ENCODE measurements at places on chromosomes 12 and 14.
A peak's percentile ranks its signal among the peaks of the same experiment; 100 is the strongest.

- DNase-seq, result no peak
Measured at GRCh38 chr12:2011643-2012607, 7.7 kb upstream of the DCP1B start.

GRCh38 chr12:69342421-69342820, 5.8 kb upstream of the LYZ start:
- DNase-seq, result no peak

DNA sequence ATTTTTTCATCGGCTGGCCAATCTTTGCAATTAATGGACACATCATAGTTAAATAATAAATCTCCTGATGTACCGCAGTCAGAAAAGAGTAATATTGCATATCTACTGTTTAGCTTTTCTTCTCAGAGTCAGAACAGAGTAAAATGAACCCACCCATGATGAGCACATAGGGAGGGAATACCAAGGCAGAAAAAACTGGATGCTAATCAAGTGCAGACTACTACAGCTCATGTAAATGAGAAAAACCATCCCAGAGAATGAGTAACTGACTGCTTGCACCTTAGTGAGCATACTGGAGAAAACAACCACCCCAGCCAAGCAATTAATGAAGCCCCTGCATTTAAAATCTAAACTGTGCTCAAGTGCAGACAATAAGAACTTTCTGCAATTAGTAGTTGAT, 483.7 kb downstream of the MDGA2 start:
- DNase-seq, result no peak

GRCh38 chr14:23828616-23829015, 125.0 kb upstream of the DHRS4 start:
- DNase-seq, result no peak

GRCh38 chr12:91074154-91074709, 16.4 kb upstream of the KERA start:
- no peak for DNase-seq

- no peak for DNase-seq
Measured at GRCh38 chr12:988646-989045, 2.4 kb upstream of the ERC1 start.

DNA sequence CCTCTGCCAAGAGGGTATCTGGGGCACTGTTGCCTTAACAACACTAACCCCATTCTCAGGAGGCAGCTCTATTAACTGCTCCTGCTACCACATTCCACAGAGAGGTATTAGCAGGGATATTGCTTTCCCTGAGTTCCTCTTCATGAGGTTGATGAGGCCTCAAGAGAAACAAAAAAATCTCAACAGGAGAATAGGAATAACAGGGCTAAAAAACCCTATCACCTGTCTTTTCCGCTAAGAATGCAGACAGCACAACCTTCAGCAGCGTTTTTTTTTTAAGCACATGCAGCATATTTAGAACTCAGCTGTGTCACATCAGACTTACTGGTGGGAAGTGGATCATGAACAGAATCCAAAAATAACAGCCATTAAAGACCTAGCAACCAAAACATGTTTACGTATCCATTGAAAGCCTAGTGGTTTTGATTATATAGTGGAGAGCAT, 29.2 kb downstream of the ATF7 start:
- DNase-seq, result no peak

- DNase-seq, result peak; percentile 6
Measured at GRCh38 chr12:105279460-105280056, 43.6 kb upstream of the APPL2 start.

- DNase-seq, result no peak
Measured at GRCh38 chr12:123860377-123860776, 98.3 kb downstream of the DNAH10 start.

DNA sequence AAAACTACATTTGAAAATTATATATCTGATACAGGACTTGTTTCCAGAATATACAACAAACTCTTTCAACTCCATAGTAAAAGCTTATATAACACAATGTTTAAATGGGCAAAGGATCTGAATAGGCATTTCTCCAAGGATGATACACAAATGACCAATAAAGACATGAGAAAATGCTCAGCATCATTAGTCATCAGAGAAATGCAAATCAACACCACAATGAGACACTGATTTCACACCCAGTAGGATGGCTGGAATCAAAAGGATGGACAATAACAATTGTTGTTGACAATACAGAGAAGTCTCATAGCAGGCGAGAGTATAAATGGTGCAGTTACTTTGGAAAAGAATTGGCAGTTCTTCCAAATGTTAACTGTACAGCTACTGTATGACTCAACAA, 394.9 kb downstream of the BCL11B start:
- DNase-seq, result no peak

GRCh38 chr12:75850721-75851462, 180.7 kb downstream of the PHLDA1 start:
- no peak for DNase-seq

- no peak for DNase-seq
Measured at GRCh38 chr12:22399464-22400180, 65.1 kb upstream of the ST8SIA1 start.

DNA sequence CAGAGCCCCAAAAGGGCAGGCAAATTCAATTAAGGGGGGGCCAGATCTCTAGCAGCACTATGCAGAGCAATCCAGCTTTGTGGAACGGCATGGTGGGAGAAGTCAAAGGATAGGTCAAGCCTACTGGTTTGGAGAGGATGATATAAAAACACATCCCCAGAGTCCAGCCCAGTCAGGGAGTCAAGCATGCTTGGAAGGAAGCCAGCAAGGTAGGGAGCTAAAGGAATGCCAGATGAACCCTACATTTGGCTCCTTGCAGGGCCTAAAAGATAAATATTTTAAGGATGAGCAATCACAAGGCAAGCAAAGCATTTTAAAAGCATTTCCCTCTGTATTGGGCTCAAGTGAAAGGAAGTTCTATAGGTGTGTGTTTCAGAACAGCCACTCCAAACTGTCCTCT, 21.4 kb downstream of the KCTD10 start:
- no peak for DNase-seq

DNA sequence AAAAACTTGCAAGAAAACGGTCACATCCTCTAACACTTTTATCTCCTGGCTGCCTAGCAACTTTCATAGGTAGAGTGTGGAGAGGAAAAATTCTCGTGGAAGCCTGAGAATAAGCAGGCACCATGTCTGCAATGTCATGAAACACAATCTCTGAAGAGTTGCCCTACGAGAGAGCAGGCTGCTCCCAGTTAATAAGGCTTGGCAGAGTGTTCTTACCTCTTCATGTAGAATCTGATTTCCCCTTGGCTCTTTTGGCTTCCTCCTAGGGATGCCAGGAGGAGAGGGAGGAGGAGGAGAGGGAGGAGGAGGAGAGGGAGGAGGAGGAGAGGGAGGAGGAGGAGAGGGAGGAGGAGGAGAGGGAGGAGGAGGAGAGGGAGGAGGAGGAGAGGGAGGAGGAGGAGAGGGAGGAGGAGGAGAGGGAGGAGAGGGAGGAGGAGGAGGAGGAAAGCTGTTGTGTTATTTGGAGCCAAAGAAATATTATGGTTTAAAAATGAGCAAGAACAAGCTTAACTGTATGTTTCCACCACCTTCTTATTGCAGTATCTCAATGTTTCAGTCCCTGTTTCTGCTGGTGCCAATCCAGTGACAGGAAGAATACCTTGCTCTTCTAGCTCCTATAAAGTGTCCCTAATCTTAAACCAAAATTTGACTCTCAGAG, 52.9 kb downstream of the EGLN3 start:
- DNase-seq, result no peak

DNA sequence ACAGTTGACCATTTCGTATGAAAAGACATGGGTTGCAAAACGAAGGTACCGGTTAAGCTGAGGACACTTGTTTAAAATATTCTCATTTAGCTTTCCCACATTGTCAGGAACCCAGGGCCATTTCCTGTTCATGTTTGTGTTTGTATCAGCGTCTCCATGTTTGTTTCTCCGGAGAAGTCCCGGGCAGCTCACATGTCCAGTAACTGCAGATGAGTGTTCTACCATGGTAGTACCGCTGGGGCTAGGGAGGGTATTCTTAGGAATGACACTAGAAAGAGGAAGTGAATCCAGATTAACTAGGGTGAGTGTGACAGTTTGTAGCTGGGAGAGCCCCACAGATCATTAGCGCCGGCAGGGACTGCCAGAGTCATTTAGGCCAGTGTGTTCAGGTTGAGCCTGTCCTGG, 50.0 kb upstream of the EVL start:
- DNase-seq, result no peak

- no peak for DNase-seq
Measured at GRCh38 chr14:60175255-60175902, 10.2 kb upstream of the DHRS7 start.

- peak; percentile 20 for DNase-seq
Measured at GRCh38 chr14:95519699-95520098, 3.2 kb upstream of the SYNE3 start.

DNA sequence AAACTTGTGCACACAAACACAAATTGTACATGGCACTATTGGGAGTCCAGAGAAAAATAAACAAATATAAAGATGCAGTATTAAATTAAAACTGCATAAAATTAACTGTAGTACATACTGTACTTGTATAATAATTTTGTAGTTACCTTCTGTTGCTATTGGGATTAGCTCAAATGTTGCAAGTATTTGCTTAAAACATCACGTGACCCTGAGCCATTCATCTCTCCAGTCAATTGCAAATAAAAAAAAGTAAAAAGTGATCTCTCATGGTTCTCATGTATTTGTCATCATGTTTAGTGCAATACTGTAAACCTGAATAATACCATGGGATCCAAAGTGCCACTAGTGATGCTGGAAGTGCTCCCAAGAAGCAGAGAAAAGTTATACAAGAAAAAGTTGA, 88.1 kb upstream of the NAV3 start:
- DNase-seq, result no peak

GRCh38 chr14:61178226-61179060, 102.7 kb downstream of the TMEM30B start:
- DNase-seq, result no peak

DNA sequence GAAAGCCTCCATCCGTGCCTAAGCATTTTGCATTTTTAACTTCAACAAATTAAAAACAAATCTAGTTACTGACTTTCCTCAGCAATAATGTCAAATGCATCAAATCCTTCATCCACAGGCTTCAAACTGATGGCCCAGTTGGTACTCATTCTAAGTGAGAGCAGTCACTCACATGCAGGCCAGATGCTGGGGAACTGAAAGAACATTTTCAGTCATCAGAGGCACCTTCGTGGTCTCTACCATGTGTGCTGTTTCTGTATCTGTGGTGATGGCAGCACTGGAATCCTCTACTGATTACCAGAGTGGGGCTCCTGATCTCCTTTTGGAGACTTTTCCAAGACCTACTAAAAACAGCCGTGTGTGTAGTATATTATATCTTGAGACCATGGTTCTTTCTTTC, 145.2 kb downstream of the PRIMA1 start:
- DNase-seq, result no peak

- no peak for DNase-seq
Measured at GRCh38 chr14:92450351-92451070, 63.1 kb upstream of the RIN3 start.

DNA sequence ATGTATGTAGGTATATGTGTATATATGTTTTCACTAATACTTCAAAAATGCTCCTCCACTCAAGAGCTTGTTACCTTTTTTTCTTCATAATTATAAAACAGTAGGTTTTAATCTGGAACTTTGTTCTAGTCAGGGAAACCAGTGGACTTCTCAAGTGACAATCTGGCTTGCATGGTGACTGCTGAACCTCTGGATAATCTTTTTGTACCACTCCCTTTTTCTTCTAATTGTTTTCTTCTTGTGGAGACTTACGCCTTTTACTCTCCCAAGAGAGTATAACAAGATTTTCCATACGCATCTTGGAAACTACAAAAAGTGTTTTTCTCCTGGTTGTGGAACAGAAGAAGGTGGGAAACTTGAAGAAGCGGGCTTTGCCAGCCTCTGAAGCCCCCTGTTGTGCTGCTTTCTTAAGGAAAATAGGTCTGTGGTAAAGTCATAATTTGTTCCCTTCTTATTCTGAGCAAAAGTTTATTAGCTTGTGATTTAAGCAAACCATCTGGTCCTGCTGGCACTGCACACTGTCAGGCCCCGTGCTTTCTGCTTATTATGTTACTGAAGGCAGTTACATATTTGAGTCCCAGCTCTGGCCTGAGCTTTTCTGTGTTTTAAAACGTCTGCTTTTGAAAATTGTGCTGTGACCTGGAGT, 291.8 kb downstream of the ERC1 start:
- no peak for DNase-seq

DNA sequence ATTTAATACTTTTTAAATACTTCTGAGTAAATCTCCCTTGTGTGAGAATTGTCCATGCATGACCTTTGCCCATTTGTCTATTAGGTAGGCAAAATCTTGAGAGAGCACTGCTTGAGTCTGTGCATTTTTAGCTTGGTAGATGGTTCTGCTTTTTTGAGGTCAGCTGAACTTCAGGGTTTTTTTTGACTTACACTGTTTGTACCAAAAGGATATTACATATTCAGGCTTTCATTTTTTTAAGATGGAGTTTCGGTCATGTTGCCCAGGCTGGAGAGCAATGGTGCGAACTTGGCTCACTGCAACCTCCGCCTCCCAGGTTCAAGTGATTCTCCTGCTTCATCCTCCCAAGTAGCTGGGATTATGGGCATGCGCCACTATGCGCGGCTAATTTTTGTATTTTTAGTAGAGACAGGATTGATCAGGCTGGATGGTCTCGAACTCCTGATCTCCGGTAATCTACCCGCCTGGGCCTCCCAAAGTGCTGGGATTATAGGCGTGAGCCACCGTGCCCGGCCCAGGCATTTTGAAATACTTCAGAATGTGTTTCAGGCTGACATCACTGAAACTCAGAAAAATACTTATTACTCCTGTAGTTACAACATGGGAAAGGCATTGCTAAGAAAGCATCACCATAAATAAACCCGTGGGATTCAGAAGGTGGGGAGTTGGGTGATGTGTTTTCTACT, 11.1 kb downstream of the RASSF3 start:
- no peak for DNase-seq

DNA sequence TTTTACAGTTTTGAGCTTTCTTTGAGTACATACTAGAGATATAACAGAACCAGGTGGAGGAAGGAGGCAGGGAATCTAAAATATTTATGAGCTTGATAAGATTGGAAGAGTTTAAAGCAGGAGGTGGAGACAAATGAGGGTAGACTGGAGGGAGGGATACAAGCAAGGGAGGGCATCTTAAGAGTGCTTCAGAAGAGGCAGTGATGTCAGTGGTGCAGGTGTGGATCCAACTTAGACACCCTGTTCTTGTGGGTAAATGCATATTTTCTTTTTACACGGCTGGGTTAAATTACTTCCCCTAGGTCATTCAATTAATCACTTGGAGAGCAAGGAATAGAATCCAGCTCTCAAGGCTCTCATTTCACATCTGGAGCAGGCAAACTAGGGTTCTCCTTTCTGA, 146.1 kb upstream of the LRIG3 start:
- DNase-seq, result no peak

Data from stimulated activated naive CD4-positive, alpha-beta T cell (primary cell).